ENCODE measurements at places on chromosomes 7 and 10.

DNA sequence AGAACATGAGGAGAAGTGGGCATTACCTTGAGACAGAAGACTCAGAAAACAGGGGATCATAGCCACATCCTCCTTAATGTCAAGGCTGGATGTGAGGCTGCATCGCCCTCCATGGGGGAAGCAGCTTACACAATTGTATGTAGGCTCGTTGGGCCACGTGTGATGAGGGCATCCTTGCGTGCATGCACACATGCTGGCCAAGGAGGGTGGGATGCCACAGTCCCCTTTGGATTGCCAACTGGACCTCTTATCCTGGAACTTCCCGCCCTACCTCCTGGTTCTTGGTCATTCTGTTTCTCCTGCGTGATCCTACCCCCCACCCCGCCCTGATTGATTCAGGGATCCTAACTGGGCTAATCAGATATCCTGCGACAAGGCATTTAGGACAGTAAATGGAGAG lies 102.0 kb downstream of the PRKAG2 start:
- DNase-seq: no peak

GRCh38 chr10:115706488-115707076 lies 566.4 kb downstream of the GFRA1 start:
- no peak for DNase-seq

DNA sequence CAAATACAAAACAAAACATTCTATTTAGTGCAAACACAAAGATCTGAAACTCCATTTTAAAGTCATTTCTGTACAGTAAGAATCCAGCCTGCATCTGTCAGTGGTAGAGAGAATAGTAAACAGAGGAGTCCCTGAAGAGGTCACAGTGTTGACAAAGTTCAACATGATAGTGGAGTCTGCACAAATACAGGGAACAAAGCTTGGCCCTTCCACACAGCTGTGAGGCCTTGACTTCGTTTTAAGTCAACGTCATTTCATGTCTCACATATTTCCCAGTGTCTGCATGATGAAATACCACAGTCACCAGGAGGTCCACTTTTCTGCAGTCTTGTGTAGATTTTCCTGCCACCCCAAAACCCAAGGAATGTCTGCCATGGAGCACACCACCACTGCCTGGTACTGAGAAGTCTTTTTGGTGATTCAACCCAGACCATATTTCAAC lies 33.0 kb downstream of the CYP26A1 start:
- no peak for DNase-seq

DNA sequence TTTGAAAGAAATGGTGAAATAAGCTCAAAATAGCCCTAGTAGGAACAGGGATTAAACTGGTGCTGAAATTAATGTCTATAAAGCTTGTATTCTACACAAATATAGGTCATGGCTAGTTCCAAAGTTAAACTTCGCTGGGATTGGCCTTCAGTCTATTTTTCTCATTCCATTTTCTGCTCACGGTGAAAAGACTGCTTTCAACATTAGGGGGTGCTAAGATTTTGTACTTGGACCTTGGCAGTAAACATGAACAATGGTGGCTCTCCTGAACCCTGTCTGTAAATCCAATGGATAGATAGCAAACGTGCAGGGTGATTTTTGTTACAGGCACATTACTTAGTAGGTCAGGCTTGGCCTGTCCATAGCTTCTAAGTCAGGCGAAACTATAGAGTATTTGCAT lies 36.0 kb upstream of the RSU1 start:
- no peak for DNase-seq

DNA sequence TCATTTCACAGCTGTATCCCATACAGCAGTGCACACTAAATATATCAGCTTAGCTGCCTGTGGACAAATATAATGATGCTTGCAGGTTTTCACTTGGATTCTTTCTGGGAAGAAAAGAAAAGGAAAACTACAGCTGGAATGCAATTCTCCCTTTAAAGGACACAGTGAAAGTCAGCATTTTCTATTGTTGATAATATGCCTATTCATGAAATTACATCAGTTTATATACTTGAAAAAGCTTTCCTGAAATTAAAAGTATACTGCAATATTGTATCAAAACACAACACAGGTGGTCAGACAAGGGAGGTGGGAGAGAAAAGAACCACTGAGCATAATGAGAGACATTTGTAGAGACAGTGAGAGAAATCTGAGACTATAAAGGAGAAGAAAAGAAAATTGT lies 20.3 kb downstream of the THSD7A start:
- no peak for DNase-seq

GRCh38 chr10:2839081-2839725 lies 228.1 kb upstream of the PFKP start:
- DNase-seq: peak; percentile 53

DNA sequence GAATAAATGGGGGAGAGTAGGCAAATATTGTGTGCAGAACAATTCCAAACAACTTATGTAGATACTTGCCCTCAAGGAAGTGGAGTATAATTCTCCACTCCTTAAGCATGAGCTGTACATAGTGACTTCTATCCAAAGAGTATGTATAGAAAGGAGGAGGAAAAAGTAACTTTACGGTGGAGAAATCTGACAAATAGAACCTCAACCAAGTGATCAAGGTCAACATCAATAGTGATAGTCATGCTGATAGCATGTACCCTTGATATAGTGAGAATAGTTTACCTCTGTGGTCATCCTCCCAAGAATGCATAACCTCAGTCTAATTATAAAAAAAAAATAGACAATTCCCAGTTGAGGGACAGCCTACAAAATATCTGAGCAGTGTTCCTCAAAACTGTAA lies 89.1 kb upstream of the NANOS1 start:
- DNase-seq: no peak

DNA sequence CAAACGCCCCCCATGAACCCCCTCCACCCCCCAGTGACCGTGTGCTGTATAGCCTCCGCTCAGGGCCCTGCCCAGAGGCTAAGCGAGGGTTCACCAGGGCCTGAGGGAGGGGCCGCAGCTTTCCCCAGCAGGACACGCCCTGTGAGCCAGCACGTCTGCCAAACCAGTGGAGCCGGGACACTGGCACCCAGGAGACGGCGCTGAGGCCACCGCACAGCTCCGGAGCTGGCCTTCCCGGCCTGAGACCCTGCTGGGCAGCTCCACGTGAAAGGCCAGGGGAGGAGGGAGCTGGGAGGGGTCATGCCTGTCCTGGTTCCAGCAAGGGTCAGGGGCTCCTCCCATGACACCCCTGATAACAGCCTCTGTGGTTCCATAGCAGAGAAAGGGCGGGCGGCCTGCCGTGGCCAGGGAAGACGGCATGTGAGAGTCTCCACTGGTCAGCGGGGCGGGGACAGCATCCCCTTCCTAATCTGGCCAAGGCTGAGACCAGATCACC lies 278.3 kb downstream of the ELFN1 start:
- DNase-seq: peak; percentile 22

- no peak for DNase-seq
Measured at GRCh38 chr7:47625861-47626715, 44.2 kb upstream of the TNS3 start.

GRCh38 chr7:150992051-150992640 lies 1.3 kb downstream of the NOS3 start:
- no peak for DNase-seq

GRCh38 chr10:34815185-34816084 lies at the start of gene PARD3:
Gene PARD3 (minus strand): TSS chr10:34815296. CDS start chr10:34814995, 301 bp downstream.
- DNase-seq: peak; percentile 83

GRCh38 chr10:98141484-98142073 lies 7.1 kb downstream of the R3HCC1L start:
- DNase-seq: no peak

DNA sequence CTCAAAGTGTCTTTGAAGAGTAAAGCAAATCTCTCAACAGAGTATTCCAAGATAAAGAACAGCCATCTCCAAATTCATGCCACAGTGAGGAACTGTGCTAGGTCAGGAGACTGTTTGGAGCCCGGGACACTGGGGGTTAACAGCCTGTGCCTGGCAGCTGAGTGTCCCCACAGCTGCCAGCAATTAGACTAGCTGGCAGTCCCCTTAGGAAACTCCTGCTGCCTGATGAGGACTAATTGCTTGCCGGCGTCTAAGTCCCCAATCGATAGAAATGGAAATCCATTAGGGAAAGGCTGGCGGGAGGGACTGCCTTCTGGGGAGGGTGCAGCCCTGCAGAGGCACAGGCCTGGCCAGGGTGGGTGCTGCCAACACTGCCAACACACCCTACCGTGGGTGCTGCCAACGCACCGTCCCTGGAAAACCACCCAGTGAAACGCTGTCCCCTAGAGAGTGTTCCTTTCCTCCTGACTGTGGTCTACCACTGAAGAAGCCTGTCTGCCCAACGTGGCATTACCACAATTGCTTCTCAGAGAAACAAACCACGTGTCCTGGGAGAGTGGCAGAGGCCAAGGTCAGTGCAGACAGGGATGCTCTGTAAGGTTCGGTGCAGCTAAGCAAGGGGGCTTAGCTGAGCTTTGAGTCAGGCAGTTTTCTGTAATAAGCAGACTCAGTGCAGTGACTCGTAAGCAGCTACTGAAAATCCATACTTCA lies 60.8 kb downstream of the XRCC2 start:
- DNase-seq: peak; percentile 73

- DNase-seq: no peak
Measured at GRCh38 chr7:103314852-103315251, 17.6 kb downstream of the PMPCB start.

GRCh38 chr7:21942955-21943354 lies 2.7 kb downstream of the CDCA7L start:
- DNase-seq: no peak

GRCh38 chr10:132866601-132867381 lies 75.6 kb downstream of the CFAP46 start:
- no peak for DNase-seq

DNA sequence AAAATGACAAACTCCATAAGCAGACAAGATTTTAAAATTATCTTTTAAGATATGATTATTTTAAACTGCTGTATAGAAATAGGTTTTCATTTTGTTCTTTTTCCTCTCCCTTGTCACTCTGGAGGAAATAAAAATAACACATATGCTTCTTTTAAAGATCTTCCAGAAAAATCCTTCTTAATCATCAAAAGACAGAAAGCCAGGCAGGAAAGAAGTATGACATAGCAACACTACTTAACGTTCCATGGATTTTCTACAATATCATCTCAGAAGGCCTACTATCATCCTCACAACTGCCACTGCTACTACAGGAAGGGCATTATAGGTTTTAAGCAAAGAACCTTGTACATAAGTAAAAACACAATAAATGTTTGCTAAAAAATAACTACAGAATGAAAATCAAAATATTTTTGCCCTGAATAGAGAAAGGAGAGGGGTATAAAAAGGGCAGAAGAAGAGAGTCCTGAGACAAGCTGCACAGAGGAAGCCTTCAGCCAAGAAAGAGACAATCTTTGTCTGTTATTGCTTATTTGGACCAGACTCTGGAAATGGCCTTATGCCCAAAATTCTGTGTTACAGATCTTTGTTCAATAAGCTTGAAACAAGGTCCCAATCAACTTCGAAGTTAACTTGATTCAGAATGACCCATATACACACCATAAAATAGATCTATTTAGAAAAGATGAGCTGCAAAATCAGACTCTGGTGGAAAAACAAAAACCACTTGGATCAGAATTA lies 67.8 kb downstream of the ABI1 start:
- no peak for DNase-seq

DNA sequence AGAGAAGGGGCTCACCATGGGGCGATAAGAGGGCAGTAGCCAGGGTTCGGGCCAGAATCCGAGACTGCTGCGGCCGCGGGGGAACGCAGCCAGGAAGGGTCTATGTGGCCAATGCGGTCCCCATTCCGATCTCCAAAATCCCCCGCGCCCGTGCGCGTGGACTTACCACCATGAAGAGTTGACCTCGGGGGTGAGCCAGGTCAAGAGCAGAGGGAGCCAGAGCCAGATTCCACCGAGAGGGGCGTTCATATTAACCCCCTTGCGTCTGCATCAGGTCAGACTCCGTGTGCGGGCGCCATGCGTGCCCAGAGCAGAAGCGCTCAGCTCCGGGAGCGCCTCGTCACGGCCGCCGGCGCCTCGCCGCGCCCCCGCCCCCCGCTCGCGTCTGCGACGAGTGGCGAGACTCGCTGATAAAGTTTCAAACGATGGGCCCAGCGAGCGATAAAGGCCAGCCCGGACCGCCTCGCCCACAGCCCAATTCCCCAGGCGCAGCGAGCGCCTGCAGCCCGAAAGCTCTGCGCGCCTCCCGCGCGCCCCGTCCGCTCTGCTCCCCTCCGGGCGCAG lies at the start of gene WNT2:
WNT2 (minus strand) TSS at position 318 of the 564 bp plus-strand sequence; CDS start at position 249, 69 bp downstream.
- peak; percentile 41 for DNase-seq

- no peak for DNase-seq
Measured at GRCh38 chr7:155324012-155324917, 26.6 kb downstream of the INSIG1 start.

- DNase-seq: peak; percentile 100
Measured at GRCh38 chr10:119817991-119818888, 54.4 kb downstream of the MCMBP start.

DNA sequence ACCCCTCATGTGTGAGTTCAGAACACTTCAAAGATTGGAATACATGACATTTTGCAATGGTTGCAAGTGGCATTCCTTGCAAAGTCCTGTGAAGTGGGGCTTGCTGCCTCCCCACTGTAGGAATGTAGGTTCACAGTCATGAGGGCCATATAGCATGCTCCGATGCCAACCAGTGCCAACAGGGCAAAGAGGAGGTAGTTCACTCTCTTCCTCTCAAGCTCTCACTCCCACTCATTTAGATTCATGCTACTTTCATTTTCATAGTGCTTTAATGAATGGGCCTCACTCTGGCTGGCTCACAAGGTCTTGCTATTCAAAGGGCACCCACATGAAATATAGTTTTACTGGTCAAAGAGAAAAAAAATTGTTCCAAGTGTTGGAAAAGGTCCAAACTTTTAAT lies 169.9 kb upstream of the AOAH start:
- DNase-seq: no peak

GRCh38 chr10:113126229-113127201 lies 176.5 kb downstream of the TCF7L2 start:
- DNase-seq: peak; percentile 83

DNA sequence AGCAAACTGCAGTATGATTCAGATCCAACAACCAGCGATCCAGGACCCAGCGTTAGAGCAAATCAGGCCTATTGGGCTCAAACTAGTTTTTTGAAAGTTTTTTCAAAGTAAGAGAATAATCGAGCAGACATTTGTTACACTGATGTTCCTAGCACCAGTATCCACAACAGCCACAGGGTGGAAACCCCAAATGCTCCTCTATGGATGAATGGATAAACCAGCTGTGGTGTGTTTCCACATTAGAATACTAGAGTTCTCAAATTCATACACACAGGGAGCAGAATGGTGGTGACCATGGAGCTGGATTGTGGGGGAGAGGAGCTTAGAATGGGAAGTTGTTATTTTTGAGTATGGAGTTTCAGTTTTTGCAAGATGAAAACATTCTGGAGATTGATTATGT lies 60.7 kb downstream of the PDIA4 start:
- DNase-seq: no peak

- DNase-seq: no peak
Measured at GRCh38 chr7:66379542-66380160, 174.5 kb downstream of the TPST1 start.

DNA sequence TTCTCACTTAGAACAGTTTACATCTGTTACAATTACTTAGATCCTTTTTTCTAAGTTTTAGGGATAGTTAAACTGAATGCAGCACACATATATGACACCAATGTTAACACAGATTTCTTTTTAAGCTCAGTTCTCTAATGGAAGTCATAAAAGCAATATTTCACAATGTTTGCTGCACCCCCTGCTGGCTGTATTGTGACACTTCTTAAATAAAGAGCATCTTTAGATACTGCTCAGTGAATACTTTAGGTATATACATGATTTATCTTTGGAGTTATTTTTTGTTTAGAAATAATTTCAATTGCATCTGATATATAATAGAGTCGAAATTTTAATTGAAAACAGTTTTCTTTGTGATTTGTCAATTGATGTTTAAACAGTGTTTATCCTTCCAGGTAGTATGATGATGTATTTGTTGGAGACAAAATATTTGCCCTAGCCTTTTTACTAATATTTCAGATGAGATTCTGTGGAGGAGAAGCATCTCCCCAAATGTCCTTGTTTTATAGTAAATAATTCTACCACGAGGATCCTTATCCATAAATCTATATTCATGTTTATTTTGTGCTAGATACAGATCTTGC lies 174.4 kb downstream of the ST7 start:
- peak; percentile 36 for DNase-seq

All from glutamatergic neuron (in vitro differentiated cells).